Caco-2 (cell line): ENCODE measurements at places on chromosomes 3 and 15. TPM values are rescaled to one million over a fixed set of nuclear protein-coding genes. Genes with fewer than 3 reads are reported as not detected.

- DNase-seq = peak; percentile 70
- no peaks in the 10 kb centered on the region for H3K36me3 ChIP-seq
- H3K27ac ChIP-seq = peak overlapping the region; percentile 86
- H3K4me3 ChIP-seq = no peak overlapping the region
- H3K27me3 ChIP-seq = no peaks in the 10 kb centered on the region
- peaks cover 20% of the 10 kb centered on the region for H3K4me1 ChIP-seq
Observed at GRCh38 chr3:189188466-189188865, 16.7 kb downstream of the TPRG1 start.

- no peaks in the 10 kb centered on the region for H3K36me3 ChIP-seq
- no peak overlapping the region for H3K27ac ChIP-seq
- no peaks in the 10 kb centered on the region; the same call in 1 of the 2 replicates for H3K4me1 ChIP-seq
Observed at GRCh38 chr3:155029941-155030340, 50.2 kb upstream of the MME start.

DNA sequence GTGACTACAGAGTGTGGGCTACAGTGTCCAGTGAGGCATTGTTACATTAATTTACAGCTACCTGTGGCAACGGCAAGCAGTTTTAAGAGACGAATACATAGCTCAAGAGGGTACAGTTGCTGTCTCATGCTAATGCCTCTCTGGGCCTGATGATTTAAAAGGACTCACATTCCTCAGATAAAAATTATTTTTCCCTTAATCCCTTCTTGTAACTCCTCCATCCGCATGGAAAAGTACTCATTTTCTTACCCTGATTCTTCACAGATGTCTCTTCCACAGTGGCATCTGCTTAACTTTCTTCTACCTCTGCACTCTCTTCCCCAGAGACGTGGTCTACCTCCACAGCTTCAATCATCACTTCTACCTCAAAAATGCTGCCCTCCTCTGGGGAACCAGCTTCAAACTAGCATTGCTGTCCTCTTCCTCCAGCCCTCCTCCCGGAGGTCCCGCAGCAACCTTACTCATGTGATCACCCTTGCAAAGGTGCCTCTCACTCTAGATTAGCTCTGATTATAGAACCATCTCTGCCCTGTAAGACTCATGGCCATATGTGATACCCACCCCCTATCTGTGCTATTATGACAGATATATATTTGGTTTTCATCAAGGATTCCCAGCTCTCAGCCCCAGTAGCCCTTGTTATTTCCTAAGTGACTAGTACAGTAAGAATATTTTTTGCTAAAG is 21.4 kb upstream of the ABHD17C start:
- no peak overlapping the region for H3K4me3 ChIP-seq
- no peak for DNase-seq
- peaks cover 14% of the 10 kb centered on the region for H3K4me1 ChIP-seq
- no peaks in the 10 kb centered on the region for H3K36me3 ChIP-seq
- H3K27me3 ChIP-seq = no peaks in the 10 kb centered on the region
- no peak overlapping the region for H3K27ac ChIP-seq

DNA sequence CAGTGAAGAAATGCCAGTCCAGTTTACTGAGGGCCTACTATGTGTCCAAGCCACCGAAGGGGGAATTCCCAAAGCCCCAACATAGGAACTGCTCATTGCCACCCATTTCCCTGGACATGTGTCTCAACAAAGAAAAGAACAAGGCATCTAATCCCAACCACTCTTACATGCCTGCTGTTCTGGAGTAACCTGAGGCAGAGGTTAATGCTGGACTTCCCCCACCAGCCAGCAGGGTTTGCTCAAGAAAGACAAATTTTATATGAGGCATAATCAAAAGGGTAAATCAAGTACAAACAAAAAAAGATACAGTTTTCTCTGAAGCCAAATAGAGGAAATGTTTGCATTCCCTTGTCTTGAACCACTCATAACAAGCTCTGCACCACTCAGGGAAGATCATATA is 4.1 kb downstream of the ADCY5 start:
- H3K4me3 ChIP-seq = no peak overlapping the region
- peaks cover 7% of the 10 kb centered on the region for H3K4me1 ChIP-seq
- DNase-seq = no peak
- H3K27ac ChIP-seq = no peak overlapping the region

GRCh38 chr15:39781967-39782302 is 706 bp downstream of the FSIP1 start:
- H3K4me3 ChIP-seq = peak overlapping the region; percentile 44
- H3K27me3 ChIP-seq = no peaks in the 10 kb centered on the region

DNA sequence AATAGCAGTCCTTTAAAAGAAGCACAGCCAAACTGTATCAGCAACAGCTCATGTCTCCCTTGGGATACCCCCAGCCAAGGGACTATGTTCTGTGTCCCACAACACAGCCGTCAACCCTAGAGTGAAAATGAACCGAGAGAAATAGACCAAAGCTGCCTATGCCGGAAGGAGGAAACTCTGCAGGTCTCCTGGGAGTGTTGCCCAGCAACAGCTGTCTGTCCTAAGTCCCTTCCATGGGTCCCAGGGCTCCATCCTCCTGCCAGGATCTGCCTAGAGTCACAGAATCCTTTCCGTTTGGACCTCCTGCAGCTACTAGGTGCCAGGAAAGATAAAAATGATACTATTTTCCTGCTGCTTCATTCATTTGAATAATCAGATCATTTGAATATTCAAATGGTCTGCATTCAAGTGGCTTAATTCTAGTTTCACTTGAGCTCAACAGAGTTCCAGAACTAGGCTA is 53.1 kb downstream of the TRANK1 start:
- no peak overlapping the region for H3K27ac ChIP-seq
- H3K36me3 ChIP-seq = no peaks in the 10 kb centered on the region
- H3K4me3 ChIP-seq = no peak overlapping the region
- H3K27me3 ChIP-seq = no peaks in the 10 kb centered on the region

- H3K4me1 ChIP-seq = peaks cover 11% of the 10 kb centered on the region; the same call in 1 of the 2 replicates
- no peak overlapping the region for H3K4me3 ChIP-seq
- DNase-seq = no peak
Observed at GRCh38 chr3:36149447-36149865, 230.8 kb upstream of the STAC start.

GRCh38 chr3:125052624-125053303 is 3.0 kb downstream of the HEG1 start:
- H3K4me3 ChIP-seq = no peak overlapping the region
- H3K27me3 ChIP-seq = no peaks in the 10 kb centered on the region
- no peak overlapping the region for H3K27ac ChIP-seq

- H3K36me3 ChIP-seq = no peaks in the 10 kb centered on the region
- no peaks in the 10 kb centered on the region for H3K27me3 ChIP-seq
- H3K4me1 ChIP-seq = no peaks in the 10 kb centered on the region
Observed at GRCh38 chr15:58235961-58236360, 97.8 kb downstream of the AQP9 start.

Gene SLC38A3
- 11.4 and 16.8 TPM in 2 replicates for total RNA-seq

Gene SAMD7
- total RNA-seq = not detected in 2 replicates

Gene GPR27
- total RNA-seq = 0.32 and 0.39 TPM in 2 replicates

Gene SLC4A7
- total RNA-seq = 14.9 and 16.9 TPM in 2 replicates

Gene LRTM1
- not detected in 2 replicates for total RNA-seq

Gene CELF6
- not detected in 2 replicates for total RNA-seq

Gene ITIH1
- total RNA-seq = 0.49 TPM in 1 of 2 replicates, not detected in the other
